Ecto neural progenitor cell (in vitro differentiated cells): ENCODE measurements at places on chromosomes 7 and 10.

DNA sequence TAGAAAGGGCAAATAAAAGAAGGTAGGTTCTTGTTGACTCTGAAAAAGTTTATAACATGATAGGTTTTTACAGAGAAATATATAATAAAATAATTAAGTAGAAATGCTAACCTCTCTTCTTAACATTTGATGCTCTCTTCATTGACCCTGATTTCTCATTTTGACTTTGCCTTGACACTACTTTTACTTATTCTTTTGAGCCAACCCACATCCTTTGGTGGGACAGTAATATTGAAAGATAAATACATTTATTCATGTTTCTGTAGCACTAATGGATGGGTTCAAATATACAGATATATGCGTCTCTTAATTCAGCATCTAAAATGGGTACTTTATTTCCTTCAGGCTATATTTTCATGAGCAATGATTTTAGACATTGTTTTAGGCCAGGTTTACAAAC lies 34.4 kb downstream of the DDC start:
- no peak for DNase-seq

DNA sequence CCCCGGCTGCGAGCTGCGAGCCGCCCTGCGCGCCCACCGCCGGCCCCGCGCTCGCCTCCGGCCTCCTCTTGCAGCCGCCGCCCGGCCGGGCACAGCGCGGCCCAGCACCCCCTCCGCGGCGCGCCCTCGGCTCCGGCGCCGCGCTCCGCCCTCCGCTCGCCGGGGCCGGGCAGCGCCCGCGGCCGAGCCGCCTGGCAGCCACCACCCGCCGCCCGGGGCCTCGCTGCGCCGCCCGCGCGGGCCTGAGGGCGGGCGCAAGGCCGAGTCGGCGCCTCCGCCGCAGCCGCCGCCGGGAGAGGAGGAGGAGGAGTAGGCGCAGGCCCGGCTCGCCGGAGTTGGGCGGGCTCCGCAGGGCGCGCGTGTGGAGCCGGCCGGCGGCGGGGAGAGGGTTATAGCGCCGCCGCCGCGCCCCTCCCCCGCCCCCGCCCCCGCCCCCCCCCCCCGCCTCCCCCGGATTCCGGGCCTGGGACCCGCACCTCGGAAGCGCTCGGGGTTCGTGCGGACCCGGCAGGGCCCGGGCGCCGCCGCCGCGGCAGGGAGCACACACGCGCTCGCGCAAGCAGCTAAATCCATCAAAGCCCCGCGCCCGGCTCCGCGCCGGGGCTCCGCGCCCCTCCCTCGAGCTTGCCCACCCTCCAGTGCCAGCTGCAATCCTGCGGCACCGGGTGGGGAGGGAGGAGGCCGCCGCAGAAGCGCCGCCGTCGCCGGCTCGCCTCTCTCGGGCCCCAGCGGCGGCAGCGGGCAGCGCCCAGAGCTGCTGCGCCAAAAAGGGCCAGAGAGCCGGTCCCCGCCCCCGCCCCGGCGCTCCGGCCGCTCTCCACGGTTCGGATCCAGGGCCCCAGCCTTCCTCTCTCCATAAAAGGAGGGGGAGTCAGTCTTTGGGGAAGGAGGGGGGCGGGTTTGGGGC lies at the start of gene PDGFA:
Gene PDGFA (minus strand): TSS at position 363 of the 907 bp plus-strand sequence. CDS start 845 bp downstream, outside the sequence.
- DNase-seq = peak; percentile 79

GRCh38 chr7:158246272-158246959 lies 341.2 kb downstream of the PTPRN2 start:
- DNase-seq = no peak

DNA sequence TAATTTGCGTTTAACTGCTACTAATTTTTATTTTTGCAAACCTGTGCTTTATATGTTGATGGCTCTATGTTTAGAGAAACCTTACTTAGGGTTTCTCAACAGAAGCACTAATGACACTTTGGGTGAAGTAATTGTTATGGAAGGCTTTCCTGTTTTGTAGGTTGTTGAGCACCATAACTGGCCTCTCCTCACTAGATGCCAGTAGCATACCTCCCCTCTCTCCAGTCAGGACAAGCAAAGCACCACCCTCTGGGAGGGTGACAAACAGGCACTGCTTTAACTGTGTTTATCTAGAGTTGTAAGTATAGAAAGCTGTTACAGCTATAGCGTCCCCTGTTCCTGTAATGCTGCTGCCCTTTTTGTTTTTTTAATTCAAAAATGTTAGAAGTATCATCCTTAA lies 60.9 kb downstream of the WAC start:
- DNase-seq = no peak

GRCh38 chr10:20474064-20474463 lies 423.0 kb downstream of the NEBL start:
- no peak for DNase-seq

GRCh38 chr10:10758306-10758705 lies 259.4 kb upstream of the CELF2 start:
- DNase-seq = no peak

DNA sequence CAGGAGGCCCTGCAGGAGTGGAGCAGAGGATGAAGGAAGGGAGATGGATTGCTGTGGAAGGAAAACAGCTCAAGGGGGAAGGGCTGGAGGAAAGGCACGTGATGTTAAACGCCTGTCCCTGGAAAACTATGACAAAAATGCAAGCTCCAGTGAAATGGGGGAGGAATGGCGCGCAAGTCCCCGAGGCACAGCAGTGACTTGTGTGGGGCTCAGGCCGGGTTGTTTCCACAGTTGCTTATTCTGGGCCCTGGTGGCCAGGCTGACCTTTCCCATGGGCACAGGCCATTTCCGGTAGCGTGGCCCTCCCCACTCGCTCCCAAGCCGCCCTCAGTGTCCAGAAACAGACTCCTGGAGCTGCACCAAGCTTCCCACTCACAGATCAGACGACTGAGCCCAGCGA lies 68.1 kb upstream of the PDGFA start:
- no peak for DNase-seq

GRCh38 chr7:37784015-37784414 lies 64.4 kb upstream of the NME8 start:
- no peak for DNase-seq

DNA sequence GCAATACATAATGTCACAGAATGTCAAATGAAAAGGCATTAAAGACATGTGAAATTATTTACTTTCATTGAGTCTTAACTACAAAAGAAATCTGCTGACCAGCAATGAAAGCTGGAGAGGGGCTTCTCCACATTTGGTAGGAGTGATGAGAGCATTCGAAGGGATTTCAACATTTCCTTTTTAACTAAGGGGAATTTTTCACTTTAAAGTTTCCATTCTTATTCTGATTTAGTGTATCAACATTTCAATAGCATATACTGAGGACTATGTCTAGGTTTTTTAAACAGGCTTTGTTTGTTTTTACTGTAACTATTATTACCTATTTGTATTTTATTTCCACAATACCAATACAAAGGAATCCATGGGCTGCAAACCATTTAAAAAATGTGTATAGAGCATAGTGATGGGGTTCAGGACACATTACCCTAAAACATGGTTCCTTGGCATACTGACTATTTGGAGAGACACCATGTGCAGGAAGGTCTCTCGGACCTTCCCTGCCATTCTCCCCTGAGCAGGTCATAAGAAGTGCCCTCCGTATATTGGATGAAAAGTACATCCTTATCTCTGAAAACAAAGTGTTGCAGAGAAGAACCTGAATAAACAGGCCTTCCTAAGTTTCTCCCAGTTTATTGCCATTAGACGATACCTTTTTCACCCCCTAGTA lies 278.7 kb downstream of the DOCK4 start:
- no peak for DNase-seq

GRCh38 chr10:36493516-36493880 lies 631.9 kb upstream of the ANKRD30A start:
- DNase-seq = no peak

DNA sequence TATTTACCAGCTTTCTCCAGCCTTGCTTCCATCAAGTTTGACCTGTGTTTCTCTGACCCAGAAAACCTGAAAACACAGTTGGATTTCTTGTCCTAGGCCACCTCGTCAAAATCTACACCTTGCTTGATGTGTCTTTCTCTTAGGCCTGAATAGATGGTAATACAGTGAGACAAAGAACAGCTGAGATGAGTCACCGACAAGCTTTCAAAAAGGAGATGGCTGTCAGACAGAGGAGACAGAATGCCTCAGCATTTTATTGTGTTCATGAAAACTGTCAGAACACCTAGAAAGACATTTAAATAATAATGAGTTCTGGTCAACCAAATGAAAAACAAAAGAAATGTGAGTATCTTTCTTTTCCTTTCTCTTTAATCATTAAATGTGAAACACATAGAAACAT lies 119.7 kb upstream of the SORCS1 start:
- DNase-seq = no peak

DNA sequence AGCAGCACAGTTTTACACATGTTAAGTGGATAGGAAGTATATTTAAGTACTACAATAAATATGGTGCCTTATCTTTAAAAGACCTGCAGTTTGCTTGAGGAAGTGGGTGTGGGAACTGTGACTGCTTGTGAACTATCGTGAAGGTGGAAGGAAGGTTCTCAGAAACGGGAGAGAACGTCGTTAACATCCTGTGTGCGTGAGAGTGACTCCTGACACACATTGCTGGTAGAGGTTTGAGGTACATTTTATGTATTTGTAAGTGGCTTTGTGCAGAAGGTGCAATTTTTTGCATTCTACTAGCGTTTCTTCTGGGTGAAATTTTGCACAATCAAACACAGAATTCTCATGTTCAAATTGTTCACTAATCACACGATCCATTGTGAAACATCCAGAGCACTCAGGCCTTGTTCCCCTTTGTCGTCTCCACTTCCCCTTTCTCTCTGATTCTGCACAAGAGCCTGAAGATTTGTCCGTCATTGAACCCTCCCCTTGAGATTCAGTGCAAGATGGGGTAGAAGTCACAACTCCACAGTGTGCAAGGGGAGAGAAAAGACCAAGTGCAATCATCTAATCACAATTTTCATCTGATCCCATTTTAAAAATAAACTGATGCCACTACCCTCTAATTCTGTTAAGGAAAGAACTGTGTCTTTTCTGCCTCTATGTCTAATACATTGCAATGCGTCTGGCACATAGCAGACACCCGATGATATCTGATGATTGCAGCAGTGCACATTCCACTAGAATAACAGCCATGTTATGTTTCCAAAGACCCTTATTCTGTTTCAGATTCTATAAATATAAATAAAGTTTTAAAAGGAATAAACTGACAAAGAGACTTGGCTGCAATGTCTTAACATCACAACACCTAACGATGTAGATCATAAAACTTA lies 279.9 kb downstream of the NEBL start:
- no peak for DNase-seq

DNA sequence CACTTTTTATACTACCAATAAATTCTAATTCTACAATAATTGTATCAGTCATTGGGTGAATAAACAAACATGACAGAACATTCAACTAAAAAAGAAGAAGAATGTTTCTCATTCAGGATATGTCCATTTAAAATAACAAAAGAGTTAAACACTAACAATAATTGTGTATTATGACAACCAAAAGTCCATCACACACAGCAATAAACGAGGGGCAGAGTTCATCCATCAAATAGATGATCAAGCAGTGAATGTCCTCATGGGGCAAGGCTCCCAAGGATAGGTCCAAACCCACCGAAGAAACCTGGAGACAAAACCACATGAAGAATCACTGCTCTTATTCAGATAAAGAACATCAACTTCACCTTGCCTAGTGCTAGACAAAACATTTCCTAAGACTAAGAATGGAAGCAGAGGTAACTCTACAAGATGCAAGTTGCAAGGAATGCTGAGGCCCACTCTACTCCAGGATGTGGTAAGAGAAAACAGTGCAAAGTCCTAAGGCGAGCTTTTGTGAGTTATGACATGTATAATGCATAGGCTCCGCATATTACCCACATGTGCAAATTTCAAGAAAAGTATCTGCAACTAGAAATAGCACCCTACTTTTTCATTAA lies 115.1 kb downstream of the PARD3 start:
- DNase-seq = no peak

DNA sequence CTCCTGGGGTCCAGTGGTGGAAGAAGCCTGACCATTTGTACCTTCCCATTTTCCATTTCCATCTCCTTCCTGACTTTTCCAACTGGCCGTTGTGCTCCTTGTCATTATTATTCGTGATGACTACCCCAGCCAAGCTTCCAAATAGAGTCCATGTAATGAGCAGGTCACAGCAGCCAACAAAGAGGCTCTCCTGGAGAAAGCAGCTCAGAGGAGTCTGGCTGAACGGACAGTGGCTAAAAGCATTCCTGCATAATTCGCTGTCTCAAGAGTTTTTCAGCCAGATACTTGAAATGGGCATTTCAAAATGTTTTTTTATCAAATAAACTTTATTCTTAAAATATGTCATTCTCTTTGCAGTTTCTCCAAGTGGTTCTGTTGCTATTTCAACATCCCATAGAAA lies 458.6 kb downstream of the INHBA start:
- DNase-seq = no peak

DNA sequence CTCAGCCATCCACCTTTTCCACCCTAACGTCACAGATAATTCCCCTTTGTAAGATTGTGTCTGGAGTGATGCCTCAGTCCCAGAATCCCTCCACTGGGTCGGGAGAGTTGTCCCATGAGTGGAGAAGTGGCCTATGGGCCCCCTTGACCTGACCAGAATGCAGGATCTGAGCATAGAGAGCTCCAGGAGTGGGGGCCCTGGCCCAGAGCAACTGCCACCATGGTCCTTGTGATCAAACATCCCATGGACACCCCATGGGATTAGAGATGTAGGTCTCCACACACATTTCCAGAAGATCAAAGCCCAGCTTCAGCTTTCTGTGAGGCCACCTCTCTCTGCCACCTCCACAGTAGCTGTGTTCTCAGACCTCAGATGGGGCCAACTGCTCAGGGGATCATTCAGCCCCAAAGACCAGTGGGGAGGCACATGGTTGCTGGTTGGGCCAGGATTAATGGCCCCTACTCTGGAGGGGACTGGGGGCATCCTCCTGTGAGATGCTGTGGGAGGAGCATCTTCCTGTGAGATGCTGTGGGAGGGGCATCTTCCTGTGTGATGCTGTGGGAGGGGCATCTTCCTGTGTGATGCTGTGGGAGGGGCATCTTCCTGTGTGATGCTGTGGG lies 28.5 kb upstream of the DPYSL4 start:
- DNase-seq = no peak

GRCh38 chr7:33726582-33726981 lies 178.8 kb upstream of the BMPER start:
- no peak for DNase-seq

DNA sequence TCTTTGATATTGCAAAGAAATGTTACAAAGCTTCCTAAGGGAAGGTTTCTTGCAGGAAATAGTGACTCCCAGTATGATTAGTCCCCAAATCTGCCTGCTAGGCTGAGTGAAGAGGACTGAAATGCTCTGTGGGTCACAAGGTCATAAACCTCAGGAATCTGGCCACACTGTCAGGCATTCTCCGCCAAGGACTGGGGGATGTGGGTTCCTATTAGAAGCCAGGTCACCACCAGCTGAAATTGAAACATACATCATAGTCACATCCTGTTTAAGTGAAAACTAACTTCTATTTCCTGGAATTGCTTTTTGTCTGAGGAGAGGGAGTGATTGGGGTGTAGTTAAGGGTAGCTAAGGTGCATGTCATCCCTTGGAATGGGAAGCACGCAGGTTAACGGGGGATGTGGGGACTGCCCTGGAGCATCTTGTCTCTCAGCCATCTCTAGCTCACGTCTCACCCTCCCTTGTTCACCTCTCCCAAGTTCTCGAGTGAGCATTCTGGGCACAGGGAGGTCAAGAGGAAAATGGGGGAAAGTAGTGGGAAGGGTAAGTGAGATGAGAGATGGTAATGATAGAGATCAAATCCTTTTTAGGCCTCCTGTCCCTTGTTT lies 12.0 kb upstream of the GSAP start:
- no peak for DNase-seq
